ENCODE measurements at places on chromosomes 4 and X.

DNA sequence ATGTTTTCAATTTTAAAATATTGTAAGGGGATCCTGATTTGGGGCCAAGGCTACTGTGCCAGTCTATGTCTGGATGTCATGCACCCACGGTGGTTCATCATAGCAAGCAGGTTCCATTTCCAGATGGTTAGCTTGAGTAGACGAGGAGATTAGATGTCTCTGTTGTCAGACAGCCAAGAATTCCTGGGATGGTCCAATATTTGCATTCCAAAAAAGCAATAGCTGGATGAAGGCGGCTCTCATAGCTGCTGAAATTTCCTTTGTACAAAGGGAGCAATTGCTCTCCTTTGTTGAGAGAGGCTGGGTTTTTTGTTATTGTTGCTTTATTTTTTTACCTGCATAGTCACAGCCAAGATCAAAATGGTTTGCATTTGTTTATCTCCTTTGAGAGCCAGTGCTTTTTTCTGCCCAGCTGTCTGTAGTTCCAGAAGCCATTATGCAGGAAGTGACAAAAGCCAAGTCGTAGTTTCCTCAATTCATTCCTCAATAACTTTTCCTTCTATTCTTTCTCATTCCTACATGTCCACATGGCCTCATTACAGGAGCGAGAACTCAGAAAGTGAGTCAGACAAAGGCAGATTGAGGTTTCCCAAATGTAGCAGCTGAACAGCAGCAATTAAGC lies 107.9 kb downstream of the MMRN1 start:
- DNase-seq = no peak

GRCh38 chr4:140903522-140904475 lies 147.6 kb upstream of the TBC1D9 start:
- no peak for DNase-seq

- no peak for DNase-seq
These were observed 401 bp downstream of the SOWAHD start for GRCh38 chrX:119758731-119759247.

GRCh38 chrX:147788641-147789350 lies 122.9 kb upstream of the FMR1 start:
- DNase-seq = no peak

GRCh38 chr4:121773883-121774282 lies 8.9 kb upstream of the SMIM43 start:
- no peak for DNase-seq

- DNase-seq = no peak
These were observed 252.3 kb downstream of the PDHA2 start for GRCh38 chr4:96092151-96092705.

Measured in AG08395 (cell line).